Activated T-cell treated with anti-CD3 and anti-CD28 coated beads for 48 hours (primary cell): ENCODE measurements at places on chromosomes 12 and 14.

DNA sequence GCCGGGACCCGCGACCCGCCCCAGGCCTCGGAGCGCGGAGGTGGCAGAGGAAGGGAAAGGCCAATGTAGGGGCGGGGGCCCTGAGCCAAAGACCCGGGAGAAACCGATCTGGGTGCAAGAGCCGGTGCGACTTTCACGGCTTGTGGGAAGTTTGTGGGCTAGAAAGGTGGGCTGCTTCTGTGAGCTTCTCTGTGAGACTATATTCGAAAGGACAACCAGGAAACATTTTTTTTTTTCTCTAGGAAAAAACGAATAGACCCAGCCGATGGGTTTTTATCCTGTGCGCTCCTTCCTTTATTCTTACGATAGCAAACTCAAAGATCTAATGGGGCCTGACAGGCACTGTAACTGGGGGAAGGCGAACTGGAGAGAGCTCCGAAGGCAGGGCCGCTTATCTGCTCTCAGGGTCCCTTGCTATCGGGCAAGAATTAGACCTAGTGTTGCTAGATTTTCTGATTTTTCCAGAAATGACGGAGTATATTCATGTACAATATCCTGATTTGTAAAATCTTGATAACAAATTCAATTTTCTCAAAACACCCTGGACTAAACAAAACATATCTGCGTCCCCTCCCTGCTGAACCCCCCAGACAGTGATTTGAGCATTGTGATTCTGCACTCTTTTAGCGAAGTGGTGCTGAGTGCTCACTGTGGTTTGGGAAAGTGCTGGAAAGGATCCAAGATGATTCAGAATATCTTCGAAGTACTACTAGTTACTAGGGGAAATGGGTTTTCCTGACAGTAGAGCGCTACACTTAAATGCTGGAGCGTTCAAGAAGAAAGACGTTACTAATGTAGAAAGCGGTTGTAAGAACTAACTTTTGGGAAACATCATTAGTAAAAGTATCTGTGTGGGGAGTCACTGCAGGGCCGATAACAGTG, 563 bp upstream of the STXBP6 start:
- DNase-seq = no peak

GRCh38 chr14:69535230-69535848, 39.3 kb downstream of the CCDC177 start:
- no peak for DNase-seq

GRCh38 chr12:52050758-52051541, at the start of gene NR4A1:
Gene NR4A1, plus strand, starts transcription at chr12:52051442. Its CDS starts 2,887 bp downstream, at chr12:52054329.
- peak; percentile 99 for DNase-seq

- no peak for DNase-seq
Observed at GRCh38 chr14:62329427-62329826, 567.2 kb downstream of the SNAPC1 start.

- DNase-seq = peak; percentile 41
Observed at GRCh38 chr14:21382886-21383847, 652 bp downstream of the SUPT16H start.

DNA sequence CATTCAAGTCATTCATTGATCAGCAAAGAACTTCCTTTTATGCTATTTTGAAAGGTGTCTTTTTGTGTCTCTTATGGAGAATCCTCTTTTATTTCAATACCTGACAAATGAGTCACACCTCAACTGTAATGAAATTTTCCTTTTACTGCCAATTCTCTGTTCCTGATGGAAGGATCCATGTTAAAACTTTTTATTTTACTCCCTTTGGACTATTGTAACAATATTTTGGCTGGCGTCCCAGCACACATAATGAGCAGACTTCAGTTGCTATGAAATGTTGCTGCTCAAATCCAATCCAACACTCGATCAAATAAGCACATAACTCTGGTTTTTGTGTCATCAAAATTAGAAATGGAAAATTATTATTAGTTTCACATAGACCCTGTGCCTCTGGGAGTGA, 21.9 kb upstream of the SLC15A5 start:
- DNase-seq = no peak

DNA sequence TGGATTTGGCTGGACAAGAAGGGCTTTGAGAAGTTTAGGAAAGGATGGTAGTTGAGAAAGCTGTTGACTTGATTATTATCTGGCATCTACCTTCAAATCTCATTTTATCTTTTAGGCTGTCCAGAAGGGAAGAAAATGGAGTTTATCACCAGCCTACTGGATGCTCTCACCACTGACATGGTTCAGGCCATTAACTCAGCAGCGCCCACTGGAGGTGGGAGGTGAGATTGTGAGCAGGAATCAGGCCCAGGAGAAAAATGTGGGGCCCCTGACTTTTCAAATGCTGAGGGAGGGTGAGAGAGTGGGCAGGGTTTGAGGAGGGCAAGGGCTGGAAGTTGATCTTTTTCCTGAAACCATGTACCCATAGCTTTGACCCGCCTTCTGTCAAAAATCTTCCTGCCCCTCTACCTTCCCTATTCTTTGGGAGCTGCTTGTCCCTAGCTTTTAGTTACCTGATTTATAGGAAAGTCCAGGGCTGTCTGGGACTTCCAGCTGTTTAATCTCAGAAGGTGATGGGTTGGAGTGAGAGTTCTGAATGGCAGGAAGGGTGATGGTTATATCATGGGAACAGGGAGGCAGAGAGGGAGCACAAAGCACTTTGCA, 134.2 kb downstream of the SMOC1 start:
- DNase-seq = peak; percentile 40

DNA sequence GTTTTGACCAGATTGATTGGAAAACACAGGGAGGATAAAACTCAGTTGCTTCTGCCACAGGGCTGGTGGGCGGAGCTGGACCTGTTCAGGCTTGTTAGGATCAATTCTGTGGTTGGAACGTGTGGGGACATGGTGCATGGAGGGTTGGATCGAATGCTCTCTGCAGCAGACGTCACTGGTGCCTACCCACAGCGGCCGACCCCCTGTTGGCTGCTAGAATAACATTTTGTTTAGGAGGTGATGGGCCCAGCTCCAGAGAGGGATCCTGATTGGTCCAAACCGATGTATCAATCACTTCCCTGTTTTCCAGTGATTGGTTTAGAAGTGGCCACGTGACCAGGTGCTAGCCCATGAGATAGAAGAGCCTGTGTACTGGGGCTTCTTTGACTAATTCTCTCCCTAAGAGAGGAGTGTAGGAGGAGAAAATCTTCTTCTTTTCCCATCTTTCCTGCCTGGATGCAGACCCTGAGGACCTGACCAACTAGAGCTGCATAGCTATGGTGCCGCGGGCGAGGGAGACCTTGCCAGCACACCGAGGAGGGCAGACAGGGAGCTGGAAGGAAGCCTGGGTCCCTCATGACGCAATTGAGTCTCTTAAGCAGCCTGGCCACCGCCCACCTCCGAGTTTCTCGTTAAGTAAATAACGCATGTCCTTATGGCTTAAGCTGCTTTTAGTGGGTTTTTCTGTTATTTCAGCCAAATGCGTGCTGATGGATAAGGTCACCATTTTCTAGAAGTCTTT, 163.5 kb downstream of the AACS start:
- DNase-seq = no peak

GRCh38 chr14:69715725-69716477, 51.0 kb upstream of the SRSF5 start:
- no peak for DNase-seq

DNA sequence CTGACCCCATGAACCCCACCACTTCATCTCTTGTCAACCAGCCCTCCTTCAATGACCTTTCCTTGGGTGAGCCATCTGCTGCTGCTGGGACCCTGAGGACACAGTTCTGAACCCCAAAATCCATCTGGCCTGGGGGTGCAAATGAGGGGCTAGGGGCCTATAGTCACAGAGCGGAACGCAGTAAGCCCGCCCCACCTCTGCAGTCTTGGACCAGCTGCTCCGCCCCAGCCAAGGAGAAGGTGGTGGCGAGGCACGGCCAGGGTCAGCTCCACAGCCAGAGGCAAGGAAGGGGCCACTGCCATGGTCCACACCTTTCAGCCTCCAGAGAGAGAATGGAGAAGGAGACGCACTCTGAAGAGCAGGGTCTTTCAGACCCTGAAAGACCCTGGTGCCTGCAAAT, 5.1 kb downstream of the TMEM179 start:
- no peak for DNase-seq

DNA sequence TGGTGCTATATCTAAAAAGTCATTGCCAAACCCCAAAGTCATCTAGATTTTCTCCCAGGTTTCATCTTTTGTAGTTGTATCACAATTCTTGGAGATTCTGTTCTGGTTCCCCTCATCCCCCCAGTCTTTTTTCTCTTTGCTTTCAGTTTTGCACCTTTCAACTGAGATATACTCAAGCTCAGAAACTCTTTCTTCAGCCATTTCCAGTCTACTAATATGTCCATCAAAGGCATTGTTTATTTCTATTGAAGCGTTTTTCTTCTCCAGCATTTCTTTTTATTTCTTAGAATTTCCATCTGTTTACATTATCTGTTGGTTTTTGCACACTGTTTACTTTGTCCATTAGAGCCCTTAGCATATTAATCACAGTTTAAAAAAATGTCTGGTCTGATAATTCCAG, 179.5 kb downstream of the NUBPL start:
- DNase-seq = no peak

- no peak for DNase-seq
Observed at GRCh38 chr14:64235652-64236640, 58.2 kb downstream of the ESR2 start.

DNA sequence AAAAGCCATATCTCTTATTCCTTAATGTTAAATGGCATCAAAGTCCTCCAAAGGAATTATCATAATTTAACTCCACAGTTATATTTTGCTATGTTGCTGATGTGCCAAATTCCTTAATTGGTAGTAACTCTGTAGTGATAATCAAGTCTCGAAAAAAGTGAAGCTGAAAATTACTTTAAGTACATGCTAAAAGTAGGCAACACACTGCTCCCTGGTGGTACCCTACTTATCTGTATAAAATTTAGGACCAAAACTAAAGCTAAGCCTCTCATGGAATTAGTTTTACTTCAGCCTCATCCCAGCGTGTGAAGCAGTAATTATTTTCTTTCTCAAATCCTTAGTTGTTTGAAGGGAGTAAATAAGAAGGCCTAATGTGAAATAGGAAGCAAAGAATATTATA, 132.8 kb downstream of the TTLL5 start:
- DNase-seq = no peak

DNA sequence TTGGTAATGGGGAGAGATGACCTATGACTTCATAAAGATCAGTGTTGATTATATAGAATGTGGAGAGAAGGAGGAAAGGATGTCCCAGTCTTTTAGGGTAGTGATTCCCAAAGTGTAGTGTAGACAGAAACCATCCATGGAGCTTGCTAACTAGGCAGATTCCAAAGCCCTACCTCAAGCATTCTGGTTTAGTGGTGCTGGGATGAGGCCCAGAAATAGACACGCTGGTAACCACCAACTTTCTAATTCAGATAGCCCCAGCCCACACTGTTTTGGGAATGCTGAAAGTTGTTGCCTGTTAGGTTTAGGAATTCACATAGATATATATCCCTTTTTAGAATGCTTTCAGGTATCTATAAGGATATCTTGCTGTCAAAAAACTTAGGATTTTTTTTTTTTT, 69.2 kb downstream of the STAB2 start:
- DNase-seq = no peak

DNA sequence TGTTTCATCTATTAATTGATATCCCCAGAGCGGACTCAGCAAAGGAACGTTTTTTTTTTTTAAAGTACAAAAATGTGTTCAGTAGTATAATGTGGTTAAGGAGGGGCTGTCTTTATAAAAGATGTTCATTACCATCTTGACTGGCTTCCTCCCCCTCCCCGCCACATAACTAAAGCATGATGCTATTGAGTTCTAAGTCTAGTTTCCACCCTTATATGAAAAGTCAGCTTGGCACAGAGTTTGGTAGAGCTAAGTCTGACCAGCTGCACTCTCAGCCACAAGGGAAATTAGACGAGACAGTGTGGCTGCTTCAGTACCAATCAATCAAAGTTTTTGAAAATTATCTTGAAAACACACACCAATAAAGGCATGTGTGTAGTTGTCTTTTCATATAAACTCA, 1.9 kb upstream of the MYBPC1 start:
- DNase-seq = no peak
